ENCODE measurements at places on chromosomes 3 and 15. TPM values are rescaled to one million over a fixed set of nuclear protein-coding genes. Genes with fewer than 3 reads are reported as not detected.

CLDN1 gene
- 123 TPM for total RNA-seq

GABRG3 gene
- total RNA-seq = 0.43 TPM

GRK7 gene
- 0.07 TPM for total RNA-seq

- H3K27ac ChIP-seq = no peak overlapping the region
Observed at GRCh38 chr3:105157766-105158085, 209.0 kb upstream of the ALCAM start.

DNA sequence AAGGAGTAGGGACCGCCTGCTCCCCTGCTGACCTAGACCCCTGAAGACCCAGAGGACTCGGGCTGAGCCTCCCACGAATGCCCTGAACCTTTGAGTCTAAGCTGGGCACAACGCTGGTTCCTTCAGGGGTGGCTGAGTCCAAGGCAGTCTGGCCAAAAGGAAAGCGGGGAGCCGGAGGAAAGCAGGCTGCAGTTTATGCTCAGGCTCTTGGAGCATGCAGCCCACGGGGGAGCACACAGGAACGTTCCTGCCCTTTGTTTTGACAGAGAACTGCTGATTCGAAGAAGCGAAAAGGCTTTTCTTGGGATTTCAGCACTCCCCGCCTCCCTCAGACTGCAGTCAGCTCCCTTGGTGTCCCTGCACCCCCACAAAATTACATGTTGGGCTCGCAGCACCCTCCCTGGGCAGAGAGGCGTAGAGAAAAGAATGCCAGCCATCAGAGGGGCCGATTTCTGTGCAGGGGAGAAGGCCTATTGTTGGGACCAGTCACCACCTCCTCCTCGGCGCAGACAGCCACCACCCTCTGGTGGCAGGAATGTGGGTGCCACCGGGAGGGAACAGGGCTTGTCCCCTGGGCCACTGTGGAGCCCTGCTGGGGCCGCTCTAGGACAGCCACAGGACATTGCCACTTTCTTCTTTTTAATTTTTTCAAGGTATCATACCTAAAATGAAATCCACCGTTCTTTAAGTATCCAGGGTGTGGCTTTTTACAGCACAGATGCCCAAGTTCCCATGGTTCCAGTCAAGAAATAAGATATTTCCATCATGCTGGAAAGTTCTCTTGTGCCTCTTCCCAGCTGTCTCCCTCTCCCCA, 72.2 kb downstream of the SMAD6 start:
- no peak overlapping the region for H3K4me3 ChIP-seq
- peaks cover 76% of the 10 kb centered on the region for H3K4me1 ChIP-seq
- no peaks in the 10 kb centered on the region for H3K36me3 ChIP-seq

- H3K36me3 ChIP-seq = no peaks in the 10 kb centered on the region
- H3K4me1 ChIP-seq = no peaks in the 10 kb centered on the region
- DNase-seq = no peak
- peaks cover 14% of the 10 kb centered on the region for H3K27me3 ChIP-seq
- H3K4me3 ChIP-seq = no peak within 1 kb of the TSS
Observed at GRCh38 chr15:73442968-73443367, at the start of gene REC114. REC114 (plus strand) TSS chr15:73443164; CDS start chr15:73443186, 22 bp downstream.

DNA sequence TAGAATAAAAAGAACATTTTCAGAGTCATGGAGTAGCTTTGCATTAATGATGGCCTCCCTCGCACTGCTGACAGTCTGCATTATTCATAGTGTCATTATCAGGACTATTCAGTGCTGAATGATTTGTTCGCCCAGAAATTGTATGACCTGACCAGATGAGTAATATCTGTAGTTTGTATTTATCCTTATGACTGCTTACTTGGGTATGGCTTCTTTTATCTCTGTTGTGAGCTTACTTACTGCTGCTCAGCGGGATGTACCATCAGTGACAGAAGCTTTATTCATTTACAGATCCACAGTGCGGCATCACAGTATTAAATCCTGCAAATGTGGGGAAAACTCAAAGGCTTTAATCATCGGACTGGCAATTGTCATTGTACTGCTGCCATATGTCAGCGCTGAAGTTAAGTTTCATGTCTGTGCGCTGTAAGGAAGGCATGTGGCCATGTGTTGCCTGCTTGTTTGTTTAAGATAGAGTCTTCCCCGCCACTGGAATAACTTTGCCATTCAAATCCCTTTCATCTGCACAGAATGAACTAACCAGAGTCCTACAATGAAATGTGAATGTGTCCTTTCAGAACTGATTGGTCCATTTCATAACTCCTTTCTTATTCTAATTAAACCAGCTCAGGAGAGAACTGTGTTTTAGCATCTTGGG, 262.2 kb downstream of the CHL1 start:
- H3K27ac ChIP-seq = no peak overlapping the region
- no peak overlapping the region for H3K4me3 ChIP-seq
- DNase-seq = no peak
- no peaks in the 10 kb centered on the region for H3K36me3 ChIP-seq
- no peaks in the 10 kb centered on the region for H3K4me1 ChIP-seq

GRCh38 chr3:149356630-149357029, 20.8 kb downstream of the TM4SF1 start:
- peak overlapping the region; percentile 86 for H3K27ac ChIP-seq
- no peaks in the 10 kb centered on the region for H3K36me3 ChIP-seq
- no peak overlapping the region for H3K4me3 ChIP-seq
- no peaks in the 10 kb centered on the region for H3K27me3 ChIP-seq
- peaks cover 15% of the 10 kb centered on the region for H3K4me1 ChIP-seq

- no peak for DNase-seq
- no peak overlapping the region for H3K4me3 ChIP-seq
- H3K4me1 ChIP-seq = no peaks in the 10 kb centered on the region
- no peak overlapping the region for H3K27ac ChIP-seq
- no peaks in the 10 kb centered on the region for H3K27me3 ChIP-seq
Observed at GRCh38 chr15:100328796-100329195, 13.0 kb downstream of the ADAMTS17 start.

- H3K4me1 ChIP-seq = peaks cover 20% of the 10 kb centered on the region
- H3K27me3 ChIP-seq = no peaks in the 10 kb centered on the region
- H3K27ac ChIP-seq = no peak overlapping the region
- no peak overlapping the region for H3K4me3 ChIP-seq
- no peaks in the 10 kb centered on the region for H3K36me3 ChIP-seq
Observed at GRCh38 chr3:154137036-154137435, 15.8 kb downstream of the ARHGEF26 start.

DNA sequence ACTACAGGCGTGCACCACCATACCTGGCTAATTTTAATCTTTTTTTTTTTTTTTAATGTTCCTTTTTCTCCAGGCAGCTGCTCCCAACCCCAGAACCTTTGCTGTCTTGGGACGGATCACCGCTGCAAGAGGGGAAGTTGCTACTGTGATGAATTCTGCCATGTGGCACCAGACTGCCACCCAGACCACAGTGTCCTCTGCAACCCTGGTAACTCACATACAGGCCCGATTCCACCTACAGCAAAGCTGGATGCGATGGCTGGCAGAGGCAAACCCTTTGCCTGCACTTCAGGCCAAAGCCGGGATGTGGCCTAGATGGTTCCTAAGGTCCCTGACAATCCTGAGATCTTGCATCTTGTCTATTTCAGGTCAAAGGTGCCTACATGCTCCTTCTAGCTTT, 12.7 kb upstream of the MUC20 start:
- no peak overlapping the region for H3K27ac ChIP-seq
- no peaks in the 10 kb centered on the region for H3K4me1 ChIP-seq
- H3K27me3 ChIP-seq = no peaks in the 10 kb centered on the region
- H3K4me3 ChIP-seq = no peak overlapping the region
- no peaks in the 10 kb centered on the region for H3K36me3 ChIP-seq
- no peak for DNase-seq

DNA sequence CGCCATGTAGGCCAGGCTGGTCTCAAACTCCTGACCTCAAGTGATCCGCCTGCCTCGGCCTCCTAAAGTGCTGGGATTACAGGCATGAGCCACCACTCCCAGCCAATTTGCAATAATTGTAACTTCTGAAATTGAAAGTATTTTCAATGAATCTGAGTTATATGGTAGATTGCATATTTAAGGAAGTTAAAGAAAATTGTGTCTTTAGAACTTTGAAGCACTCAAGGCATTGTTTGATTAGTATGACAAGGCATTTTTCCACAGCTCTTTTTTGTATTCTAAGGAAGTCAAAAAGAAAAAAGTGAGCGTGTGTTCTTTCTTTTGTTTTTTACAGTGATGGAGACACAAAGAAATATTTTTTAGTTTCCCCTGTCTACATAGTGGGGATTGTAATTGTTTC, 15.7 kb upstream of the RPLP1 start:
- no peaks in the 10 kb centered on the region for H3K27me3 ChIP-seq
- DNase-seq = no peak
- H3K27ac ChIP-seq = no peak overlapping the region

DNA sequence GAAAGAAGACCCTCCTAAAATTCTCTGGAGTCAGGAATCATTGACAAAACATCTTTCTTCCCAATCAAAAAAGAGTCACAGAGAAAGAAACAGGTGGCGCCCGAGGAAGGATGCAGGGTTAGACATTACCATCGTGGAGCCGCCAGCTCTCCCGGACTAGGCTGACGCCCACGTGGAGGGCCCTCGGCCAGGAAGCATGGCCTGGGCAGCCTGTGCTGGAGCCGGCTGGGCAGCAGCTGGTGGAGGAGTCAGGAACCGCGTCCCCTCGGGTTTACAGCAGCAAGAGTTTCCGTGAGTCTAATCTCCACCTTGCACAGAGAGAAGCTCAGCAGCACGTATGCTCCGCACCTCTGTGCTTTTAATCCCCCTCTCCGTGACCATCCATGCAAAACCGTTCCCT, 533.7 kb upstream of the ATP11B start:
- H3K36me3 ChIP-seq = no peaks in the 10 kb centered on the region
- H3K4me3 ChIP-seq = no peak overlapping the region
- no peak overlapping the region for H3K27ac ChIP-seq
- no peaks in the 10 kb centered on the region for H3K4me1 ChIP-seq
- H3K27me3 ChIP-seq = peaks cover 12% of the 10 kb centered on the region

- no peaks in the 10 kb centered on the region for H3K36me3 ChIP-seq
- H3K4me1 ChIP-seq = no peaks in the 10 kb centered on the region
- DNase-seq = no peak
- no peak overlapping the region for H3K27ac ChIP-seq
Observed at GRCh38 chr15:84859651-84860050, 24.8 kb upstream of the SLC28A1 start.

DNA sequence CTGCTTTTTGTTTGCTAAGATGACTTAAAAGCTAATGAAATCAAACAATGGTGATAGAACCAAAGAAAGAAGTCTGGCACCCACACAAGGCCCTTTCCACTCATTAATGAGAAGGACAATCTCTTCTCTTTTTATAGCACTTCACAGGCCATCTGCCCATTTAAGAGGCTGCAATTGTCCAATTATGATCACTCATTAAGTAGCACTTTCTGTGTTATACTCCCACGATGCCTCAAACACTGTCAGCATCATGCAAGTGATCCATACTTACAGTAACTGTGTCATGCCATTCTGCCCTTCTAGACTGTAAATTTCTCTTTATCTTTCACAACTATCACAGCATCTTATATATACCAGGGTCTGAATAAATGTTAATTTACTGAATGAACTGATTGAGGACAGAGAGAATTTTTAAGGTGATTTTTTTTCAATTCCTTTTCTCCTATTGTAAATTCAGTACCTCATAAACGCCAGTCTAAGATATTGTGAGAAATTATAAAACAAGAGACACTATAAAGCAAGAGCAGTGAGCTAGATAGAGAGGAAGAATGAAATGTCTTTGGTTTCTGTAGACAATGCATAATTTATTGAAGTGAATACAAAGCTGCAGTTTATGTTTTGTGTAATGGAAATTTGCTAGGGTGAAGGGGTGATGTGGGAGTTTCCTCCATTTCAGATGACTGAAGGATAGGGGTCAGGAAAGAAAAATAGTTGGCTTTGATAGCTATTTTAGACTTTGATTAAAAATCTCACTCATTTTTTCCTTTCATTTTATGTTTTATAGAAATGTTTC, 17.3 kb downstream of the CD200 start:
- no peak overlapping the region for H3K4me3 ChIP-seq
- no peaks in the 10 kb centered on the region for H3K36me3 ChIP-seq
- no peak overlapping the region for H3K27ac ChIP-seq
- H3K4me1 ChIP-seq = no peaks in the 10 kb centered on the region
- no peaks in the 10 kb centered on the region for H3K27me3 ChIP-seq
- DNase-seq = no peak

DNA sequence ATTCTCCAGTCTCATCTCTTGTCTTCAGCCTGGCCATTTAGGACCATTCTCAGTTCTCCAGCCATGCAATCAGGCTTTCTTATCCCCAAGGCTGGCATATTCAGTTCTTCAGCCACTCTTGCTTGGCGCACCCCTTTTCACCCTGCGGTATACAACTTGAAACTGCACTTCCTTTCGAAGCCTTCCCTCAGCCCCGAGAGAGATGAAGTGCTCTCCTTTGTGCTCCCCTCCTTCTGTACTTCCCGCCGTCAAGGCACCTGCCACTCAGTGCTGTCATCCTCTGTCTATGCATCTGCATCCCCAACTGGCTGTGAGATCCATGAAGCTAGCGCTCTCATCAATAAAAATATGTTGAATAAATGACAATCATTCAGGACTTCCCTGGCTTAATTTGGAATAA, 45.7 kb downstream of the MORC1 start:
- DNase-seq = no peak
- H3K27ac ChIP-seq = no peak overlapping the region
- H3K4me1 ChIP-seq = no peaks in the 10 kb centered on the region
- no peak overlapping the region for H3K4me3 ChIP-seq
- no peaks in the 10 kb centered on the region for H3K36me3 ChIP-seq
- no peaks in the 10 kb centered on the region for H3K27me3 ChIP-seq

DNA sequence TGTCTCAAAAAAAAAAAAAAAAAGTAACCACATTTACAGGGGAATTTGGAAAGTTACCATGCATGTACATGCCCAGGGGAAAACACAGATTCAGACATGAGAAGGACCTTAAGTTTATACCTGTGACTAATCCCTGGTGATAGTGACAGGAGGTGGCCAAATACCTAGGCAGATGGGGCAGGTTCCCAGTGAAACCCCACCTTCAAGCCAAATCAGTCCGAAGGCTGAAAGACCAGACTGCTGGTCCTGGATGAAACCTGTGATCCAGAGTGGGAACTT, 15.8 kb downstream of the SPCS1 start:
- no peak overlapping the region for H3K4me3 ChIP-seq
- H3K36me3 ChIP-seq = no peaks in the 10 kb centered on the region
- H3K27me3 ChIP-seq = no peaks in the 10 kb centered on the region
- H3K27ac ChIP-seq = no peak overlapping the region
- H3K4me1 ChIP-seq = no peaks in the 10 kb centered on the region
- no peak for DNase-seq

DNA sequence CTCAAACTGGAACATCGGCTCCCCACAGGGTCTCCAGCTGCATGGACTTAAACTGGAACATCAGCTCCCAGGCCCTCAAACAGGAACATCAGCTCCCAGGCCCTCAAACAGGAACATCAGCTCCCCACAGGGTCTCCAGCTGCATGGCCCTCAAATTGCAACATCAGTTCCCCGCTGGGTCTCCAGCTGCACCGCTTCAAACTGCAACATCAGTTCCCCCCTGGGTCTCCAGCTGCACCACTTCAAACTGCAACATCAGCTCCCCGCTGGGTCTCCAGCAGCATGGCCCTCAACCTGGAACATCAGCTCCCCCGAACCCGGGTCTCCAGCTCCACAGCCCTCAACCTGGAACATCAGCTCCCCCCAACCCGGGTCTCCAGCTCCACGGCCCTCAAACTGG, 82.0 kb downstream of the TFRC start:
- H3K36me3 ChIP-seq = no peaks in the 10 kb centered on the region
- DNase-seq = no peak
- no peaks in the 10 kb centered on the region for H3K4me1 ChIP-seq
- no peak overlapping the region for H3K27ac ChIP-seq
- H3K4me3 ChIP-seq = no peak overlapping the region
- H3K27me3 ChIP-seq = no peaks in the 10 kb centered on the region

All from hepatocyte (in vitro differentiated cells).